ENCODE measurements at places on chromosomes 11 and 22.
A peak's percentile ranks its signal among the peaks of the same experiment; 100 is the strongest.

DNA sequence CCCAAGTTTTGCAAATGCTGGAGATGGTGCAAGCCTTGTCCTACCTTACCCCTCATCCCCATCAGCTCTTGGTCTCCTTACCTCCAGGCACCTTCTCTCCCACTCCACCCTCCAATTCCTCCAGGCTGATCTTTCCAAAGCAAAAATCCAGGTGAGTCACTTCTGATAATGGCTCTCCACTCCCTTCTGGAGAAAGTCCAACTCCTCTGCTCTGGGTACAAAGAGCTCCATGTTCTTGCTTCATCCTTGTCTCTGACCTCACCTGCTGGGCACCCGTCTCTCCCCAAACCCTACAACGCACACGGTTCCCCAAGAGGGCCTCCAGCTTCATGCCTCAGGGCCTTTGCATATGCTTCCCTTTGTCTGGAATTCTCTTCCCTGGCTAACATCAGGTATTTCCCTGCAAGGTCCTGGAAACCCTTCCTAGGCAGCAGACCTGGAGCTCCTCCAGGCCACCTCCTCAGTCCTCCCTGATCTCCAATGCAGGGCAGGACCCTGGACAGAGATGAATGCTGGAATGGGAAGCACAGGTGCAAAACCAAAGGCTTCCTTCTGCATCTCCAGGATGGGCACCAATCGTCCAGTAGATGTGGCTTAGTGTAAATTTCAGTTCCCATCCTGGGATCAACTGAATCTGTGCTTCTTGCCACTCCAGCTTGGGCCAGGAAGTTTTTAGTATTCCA lies 22.7 kb downstream of the IFT27 start:
- H3K4me3 ChIP-seq: no peak overlapping the region
- no peaks in the 10 kb centered on the region for H3K36me3 ChIP-seq
- peaks cover 24% of the 10 kb centered on the region for H3K27me3 ChIP-seq
- peak; percentile 38 for DNase-seq

GRCh38 chr11:115984228-115984627 lies 480.0 kb upstream of the CADM1 start:
- no peak overlapping the region for H3K27ac ChIP-seq
- H3K4me3 ChIP-seq: no peak overlapping the region
- DNase-seq: no peak
- H3K4me1 ChIP-seq: no peaks in the 10 kb centered on the region
- H3K27me3 ChIP-seq: no peaks in the 10 kb centered on the region
- no peaks in the 10 kb centered on the region for H3K36me3 ChIP-seq

- H3K4me1 ChIP-seq: no peaks in the 10 kb centered on the region
- H3K27ac ChIP-seq: no peak overlapping the region
- H3K4me3 ChIP-seq: no peak overlapping the region
- H3K27me3 ChIP-seq: no peaks in the 10 kb centered on the region
- H3K36me3 ChIP-seq: no peaks in the 10 kb centered on the region
These were observed 27.4 kb downstream of the RRAS2 start for GRCh38 chr11:14331476-14332136.

GRCh38 chr11:10441652-10442503 lies 13.2 kb upstream of the AMPD3 start:
- no peak overlapping the region for H3K4me3 ChIP-seq
- DNase-seq: no peak
- no peak overlapping the region for H3K27ac ChIP-seq
- no peaks in the 10 kb centered on the region for H3K27me3 ChIP-seq
- no peaks in the 10 kb centered on the region for H3K36me3 ChIP-seq

DNA sequence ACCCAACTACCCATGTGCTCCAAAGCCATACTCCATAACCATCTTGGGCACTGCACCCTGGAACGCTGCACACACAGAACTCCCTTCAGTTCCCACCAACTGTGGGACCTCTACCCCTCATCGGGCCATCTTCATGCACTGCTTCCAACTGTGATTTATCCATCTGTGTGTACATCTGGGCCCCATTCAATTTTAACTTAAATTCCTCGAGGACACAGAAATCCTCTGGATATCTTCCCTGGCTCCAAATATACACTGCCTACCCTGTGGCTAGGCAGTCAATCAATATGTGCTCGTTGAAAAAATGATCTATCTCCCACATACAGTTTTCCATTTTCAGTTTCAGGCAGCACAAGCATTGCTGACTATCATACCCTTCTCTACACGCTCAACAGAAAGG lies 4.9 kb downstream of the FEZ1 start:
- H3K27ac ChIP-seq: no peak overlapping the region
- H3K4me1 ChIP-seq: peaks cover 14% of the 10 kb centered on the region
- H3K27me3 ChIP-seq: peaks cover 10% of the 10 kb centered on the region
- DNase-seq: no peak

- H3K27ac ChIP-seq: no peak overlapping the region
- H3K4me3 ChIP-seq: no peak overlapping the region
- H3K4me1 ChIP-seq: no peaks in the 10 kb centered on the region
- no peaks in the 10 kb centered on the region for H3K36me3 ChIP-seq
- no peak for DNase-seq
These were observed 3.7 kb downstream of the FGF4 start for GRCh38 chr11:69771466-69771865.

DNA sequence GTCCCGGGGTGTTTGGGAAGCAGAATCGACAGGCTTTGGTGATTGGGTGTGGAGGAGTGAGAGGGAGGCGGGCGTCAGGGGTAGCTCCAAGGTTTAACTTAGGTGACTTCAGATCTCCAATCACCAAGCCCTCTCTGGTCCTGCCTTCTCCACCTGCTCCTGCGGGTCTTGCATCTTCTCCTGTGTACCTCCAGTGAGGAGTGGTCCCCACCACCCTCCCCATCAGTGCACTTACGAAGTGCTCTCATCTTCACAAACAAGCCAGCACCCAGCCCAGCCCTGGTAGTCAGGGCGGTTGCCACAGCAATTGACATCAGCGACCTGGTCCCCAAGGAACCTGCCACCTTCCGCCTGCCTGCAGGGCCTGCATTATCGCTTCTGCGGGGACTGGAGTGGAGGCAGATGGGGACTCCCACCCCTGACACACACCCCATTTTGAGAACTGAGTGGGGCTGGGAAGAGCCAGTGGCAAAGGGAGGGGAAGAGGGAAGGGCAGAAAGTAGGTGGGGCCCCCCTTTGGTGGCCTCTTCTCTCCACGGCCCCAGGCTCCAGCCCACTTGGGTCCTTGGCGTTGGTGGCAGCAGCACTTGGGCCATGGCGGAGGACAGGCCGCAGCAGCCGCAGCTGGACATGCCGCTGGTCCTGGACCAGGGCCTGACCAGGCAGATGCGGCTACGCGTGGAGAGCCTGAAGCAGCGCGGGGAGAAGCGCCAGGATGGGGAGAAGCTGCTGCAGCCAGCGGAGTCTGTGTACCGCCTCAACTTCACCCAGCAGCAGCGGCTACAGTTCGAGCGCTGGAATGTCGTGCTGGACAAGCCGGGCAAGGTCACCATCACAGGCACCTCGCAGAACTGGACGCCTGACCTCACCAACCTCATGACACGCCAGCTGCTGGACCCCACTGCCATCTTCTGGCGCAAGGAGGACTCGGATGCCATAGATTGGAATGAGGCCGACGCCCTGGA lies at the start of gene OMP:
Gene OMP (plus strand): TSS at position 595 of the 965 bp plus-strand sequence. CDS start 0 bp downstream, at position 595.
- H3K4me3 ChIP-seq: no peak within 1 kb of the TSS
- no peaks in the 10 kb centered on the region for H3K36me3 ChIP-seq
- H3K4me1 ChIP-seq: no peaks in the 10 kb centered on the region
- no peak within 1 kb of the TSS for H3K27ac ChIP-seq
- peak; percentile 60 for DNase-seq
- H3K27me3 ChIP-seq: no peaks in the 10 kb centered on the region

GRCh38 chr11:75380245-75380644 lies 19.1 kb upstream of the RPS3 start:
- H3K4me3 ChIP-seq: no peak overlapping the region
- DNase-seq: no peak
- H3K27ac ChIP-seq: no peak overlapping the region
- peaks cover 26% of the 10 kb centered on the region for H3K4me1 ChIP-seq
- H3K27me3 ChIP-seq: no peaks in the 10 kb centered on the region
- no peaks in the 10 kb centered on the region for H3K36me3 ChIP-seq

GRCh38 chr11:33168709-33169200 lies 7.5 kb upstream of the CSTF3 start:
- no peak overlapping the region for H3K4me3 ChIP-seq
- DNase-seq: no peak
- no peaks in the 10 kb centered on the region for H3K27me3 ChIP-seq
- H3K4me1 ChIP-seq: peaks cover 3% of the 10 kb centered on the region
- no peak overlapping the region for H3K27ac ChIP-seq

- H3K4me1 ChIP-seq: peaks cover 37% of the 10 kb centered on the region
- DNase-seq: no peak
- no peaks in the 10 kb centered on the region for H3K27me3 ChIP-seq
- no peak overlapping the region for H3K4me3 ChIP-seq
These were observed 31.6 kb downstream of the UQCR10 start for GRCh38 chr22:29798801-29799200.

GRCh38 chr11:100329352-100329751 lies 357.7 kb upstream of the ARHGAP42 start:
- no peak for DNase-seq
- H3K27me3 ChIP-seq: no peaks in the 10 kb centered on the region
